Sigmoid colon (tissue), 7 donors: ENCODE measurements at places on chromosomes 2 and 18. TPM values are rescaled to one million over a fixed set of nuclear protein-coding genes. Genes with fewer than 3 reads are reported as not detected.

DNA sequence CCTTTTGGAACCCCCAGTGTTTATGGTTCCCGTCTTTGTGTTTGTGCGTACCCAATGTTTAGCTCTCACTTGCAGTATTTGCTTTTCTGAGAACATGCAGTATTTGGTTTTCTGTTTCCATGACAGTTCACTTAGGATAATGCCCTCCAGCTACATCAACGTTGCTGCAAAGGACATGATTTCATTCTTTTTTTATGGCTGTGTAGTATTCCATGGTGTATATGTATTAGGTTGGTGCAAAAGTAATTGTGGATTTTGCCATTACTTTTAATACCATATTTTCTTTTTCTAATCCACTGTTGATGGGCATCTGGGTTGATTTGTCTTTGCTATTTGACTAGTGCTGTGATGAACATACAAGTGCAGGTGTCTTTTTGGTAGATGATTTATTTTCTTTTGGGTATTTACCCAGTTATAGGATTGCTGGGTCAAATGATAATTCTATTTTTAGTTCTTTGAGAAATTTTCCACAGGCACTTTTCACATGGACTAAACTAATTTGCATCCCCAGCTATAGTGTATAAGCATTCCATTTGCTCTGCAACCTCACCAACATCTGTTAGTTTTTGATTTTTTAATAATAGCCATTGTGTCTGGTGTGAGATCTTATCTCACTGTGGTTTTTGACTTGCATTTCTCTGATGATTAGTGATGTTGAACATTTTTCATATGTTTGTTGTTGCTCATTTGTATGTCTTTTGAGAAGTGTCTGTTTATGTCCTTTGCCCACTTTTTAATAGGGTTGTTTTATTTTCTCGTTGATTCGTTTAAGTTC is 63.6 kb downstream of the CERS6 start:
- no peak for DNase-seq

DNA sequence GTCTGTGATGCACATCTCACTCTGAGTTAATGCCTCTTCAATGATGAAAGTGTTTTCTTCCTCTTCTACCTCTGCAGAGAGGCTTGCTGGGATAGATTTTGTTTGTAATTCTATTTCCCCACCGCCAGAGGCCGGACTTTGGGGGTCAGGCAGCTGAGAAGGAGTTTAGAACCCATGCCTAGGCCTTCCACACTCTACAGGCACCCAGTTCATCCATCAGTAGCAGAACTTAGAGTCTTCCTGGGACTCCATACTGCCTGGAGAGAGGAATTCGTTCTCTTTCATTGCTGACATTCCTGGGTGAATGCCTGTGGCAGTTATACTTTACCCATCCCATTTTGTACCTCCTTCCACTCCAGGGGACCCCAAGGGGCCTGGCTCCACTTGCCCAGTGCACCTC is 9.1 kb downstream of the TPRKB start:
- DNase-seq = no peak

DNA sequence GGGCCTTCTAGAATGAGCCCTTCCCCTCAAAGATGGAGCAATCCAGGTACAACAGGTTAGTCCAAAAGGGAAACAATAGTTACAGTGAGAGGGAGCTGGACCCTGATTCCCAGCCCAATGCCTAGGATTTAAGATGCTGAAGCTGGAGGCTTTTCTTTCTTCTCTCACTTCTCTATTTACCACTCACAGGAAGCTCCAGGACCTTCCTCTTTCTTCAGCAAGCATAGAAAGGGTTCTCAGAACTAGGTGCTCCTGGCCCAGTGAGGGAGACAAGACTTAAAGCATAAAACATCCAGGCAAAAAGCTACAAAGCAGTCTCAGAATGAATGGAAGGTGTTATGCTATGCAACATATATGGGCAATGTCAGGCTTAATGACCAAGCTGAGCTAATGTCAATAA is 279.0 kb downstream of the SRBD1 start:
- DNase-seq = no peak

- no peak for DNase-seq
Observed at GRCh38 chr18:72672364-72673184, 128.4 kb upstream of the CBLN2 start.

- DNase-seq = no peak
Observed at GRCh38 chr2:58871469-58872142, 630.5 kb upstream of the FANCL start.

DNA sequence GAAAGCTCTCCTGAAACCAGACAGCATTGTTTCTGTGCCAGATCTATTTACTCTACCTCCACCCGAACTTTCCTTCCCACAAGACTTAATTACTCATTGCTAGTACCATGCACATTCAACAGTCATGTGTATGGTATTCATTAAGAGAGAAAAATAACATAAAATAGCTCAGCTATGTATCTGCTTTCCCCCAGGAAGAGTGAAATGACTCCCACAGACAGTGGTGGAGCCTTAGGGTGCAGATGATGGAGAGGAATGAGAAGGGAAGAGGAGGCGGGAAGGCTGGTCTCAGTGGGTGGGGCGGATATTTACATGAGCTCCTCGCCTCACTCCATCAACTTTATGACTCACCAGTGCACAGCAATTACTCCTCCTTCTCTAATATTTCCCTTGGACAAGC is 724.5 kb downstream of the EPHA4 start:
- DNase-seq = no peak

GRCh38 chr18:79525556-79526467 is 130.1 kb downstream of the NFATC1 start:
- DNase-seq = peak; percentile 91

GRCh38 chr2:144654523-144654922 is 134.6 kb upstream of the ZEB2 start:
- DNase-seq = no peak

- no peak for DNase-seq
Observed at GRCh38 chr2:99825630-99826029, 316.8 kb downstream of the AFF3 start.

GRCh38 chr2:18379870-18380269 is 180.6 kb downstream of the RDH14 start:
- DNase-seq = no peak

GRCh38 chr18:75745147-75745546 is 317.6 kb upstream of the SMIM21 start:
- no peak for DNase-seq

- DNase-seq = no peak
Observed at GRCh38 chr2:134250840-134251461, 2.9 kb upstream of the MGAT5 start.

The NFATC1 gene
- polyA plus RNA-seq = 2.4 TPM

The MC5R gene
- not detected for polyA plus RNA-seq

The CNRIP1 gene
- 16.2 TPM for polyA plus RNA-seq

The SCN9A gene
- 0.23 TPM for polyA plus RNA-seq
